ENCODE measurements at places on chromosomes 1 and 21.

DNA sequence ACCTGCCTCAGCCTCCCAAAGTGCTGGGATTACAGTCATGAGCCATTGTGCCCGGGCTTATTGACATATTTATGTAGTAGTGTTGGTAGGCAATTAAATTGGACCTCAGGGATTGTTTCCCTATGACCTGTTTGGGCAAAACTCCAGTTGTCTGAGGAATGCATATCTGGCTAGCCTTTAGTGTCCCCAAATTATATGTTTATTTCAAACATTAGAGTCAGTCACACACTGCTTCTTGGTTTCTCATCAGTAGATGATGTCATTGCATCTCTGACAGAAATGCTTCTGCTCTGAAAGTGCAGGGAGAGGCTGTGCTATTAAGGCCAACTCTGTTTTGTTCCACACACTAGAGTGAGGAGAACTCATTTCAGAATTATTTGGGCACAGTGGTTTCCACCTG is 12.5 kb downstream of the PIP5K1A start:
- DNase-seq, result no peak

- no peak for DNase-seq
Observed at GRCh38 chr21:38355992-38356781, 99.4 kb downstream of the KCNJ15 start.

DNA sequence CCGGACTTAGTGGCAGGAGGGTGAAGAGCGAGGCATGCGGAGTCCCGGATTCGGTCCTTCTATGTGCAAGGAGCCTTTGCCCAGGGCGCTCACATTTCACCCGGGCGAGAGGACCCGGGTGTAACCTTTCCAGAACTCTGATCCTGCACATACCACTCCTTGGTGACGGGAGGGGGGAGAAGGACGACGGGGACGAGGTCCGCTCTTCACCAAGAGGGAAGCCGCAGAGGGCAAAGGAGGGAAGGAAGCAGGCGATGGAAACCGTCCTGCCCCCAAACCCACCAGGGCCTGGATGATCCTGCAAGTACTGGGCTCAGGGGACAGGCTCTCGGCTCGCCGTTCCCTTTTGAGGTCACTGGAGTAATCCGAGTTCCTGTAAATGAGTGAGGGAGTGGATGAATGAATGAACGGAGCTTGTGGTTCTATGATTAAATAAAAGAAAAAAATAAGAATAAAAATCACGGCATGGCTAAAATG is 993 bp downstream of the SYPL2 start:
- no peak for DNase-seq

GRCh38 chr1:66415281-66415680 is 118.7 kb upstream of the SGIP1 start:
- no peak for DNase-seq

DNA sequence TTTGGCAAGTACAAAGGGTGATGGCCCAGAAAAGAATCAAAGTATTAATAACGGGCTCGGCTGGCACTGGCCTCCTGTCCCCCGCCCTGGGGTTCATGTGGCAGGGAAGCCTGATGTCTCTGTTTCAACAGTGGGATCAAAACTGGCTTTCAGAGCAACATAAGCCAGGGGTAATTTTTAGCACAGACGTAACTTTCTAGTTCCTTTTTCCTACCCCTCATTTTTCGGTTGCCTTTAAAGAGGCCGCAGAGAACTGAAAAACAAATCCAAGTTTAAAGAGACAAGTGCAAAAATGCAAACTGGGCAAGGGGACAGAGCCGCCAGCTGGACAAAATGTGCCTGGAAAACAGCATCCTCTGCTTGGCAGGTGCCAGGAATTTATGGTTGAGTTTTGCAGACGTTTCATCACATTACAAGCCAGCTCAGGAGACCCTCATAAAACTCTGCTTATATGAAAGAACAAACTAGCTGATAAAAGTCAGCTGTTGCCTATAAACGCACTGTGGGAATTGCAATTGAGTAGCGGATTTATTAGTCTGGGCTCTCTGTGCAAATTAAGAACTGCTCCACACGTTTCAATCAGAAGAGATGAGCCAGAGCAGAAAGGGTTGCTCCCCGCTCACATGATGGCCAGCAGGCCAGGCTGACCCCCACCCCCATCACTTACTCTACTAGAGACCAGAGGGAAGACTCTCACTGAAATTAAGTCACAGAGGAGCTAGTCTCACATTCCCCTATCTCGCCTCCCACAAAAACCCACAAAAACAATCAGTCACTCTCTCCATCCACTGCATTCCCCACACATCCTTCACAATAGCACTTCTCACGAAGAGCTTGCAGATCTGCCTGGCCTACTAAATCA is 15.8 kb upstream of the CDCA8 start:
- no peak for DNase-seq

- no peak for DNase-seq
Observed at GRCh38 chr1:218617986-218618385, 272.9 kb downstream of the TGFB2 start.

GRCh38 chr1:65267683-65268082 is 41.7 kb upstream of the DNAJC6 start:
- DNase-seq, result no peak

All from left renal pelvis (tissue), 4 donors.